Activated CD4-positive, CD25-positive, alpha-beta regulatory T cell treated with anti-CD3 and anti-CD28 coated beads, Interleukin-2, amount 50 U/mL, for 16 hours (primary cell): ENCODE measurements at places on chromosomes 3 and 15.

DNA sequence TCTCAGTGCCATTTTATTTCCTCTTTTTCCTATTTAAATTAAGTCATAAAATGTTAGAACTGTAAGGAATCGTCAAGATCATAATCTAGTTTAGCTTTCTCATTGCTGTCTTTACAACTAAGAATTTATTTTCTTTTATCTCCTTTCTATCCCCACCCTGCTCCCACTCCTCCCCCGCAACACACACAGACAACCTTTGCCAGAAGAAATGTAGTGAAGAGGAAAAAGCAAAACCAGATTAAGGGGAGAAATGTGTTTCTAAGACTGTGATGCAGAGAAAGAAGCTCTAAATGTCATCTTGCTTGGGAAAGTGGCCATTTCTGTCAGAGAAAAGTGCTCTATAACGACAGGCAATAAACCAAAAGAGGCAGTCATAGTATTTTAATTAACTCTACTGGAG, 78.3 kb upstream of the MLF1 start:
- no peak for DNase-seq

GRCh38 chr3:74564560-74564959, 49.9 kb downstream of the CNTN3 start:
- no peak for DNase-seq

DNA sequence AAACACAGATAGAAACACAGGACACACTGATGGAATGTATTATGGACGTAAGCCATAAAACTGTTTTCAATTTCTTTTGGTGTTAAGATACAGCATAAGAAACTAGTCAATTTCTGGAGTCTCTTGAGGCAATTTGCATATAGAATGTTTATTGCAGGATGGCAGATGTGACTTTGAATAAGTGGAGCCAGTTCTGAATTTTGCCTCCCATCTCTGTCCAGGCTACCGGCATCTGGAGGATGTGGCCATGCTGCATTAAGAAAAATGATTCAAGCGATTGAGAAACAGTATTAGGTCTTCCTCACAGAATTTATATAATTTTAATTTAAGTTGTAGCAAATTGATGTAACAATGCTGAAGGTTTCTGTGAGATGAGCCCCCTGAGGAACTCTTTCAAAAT, 81.5 kb downstream of the CHST2 start:
- no peak for DNase-seq

GRCh38 chr15:58484791-58485600, 53.2 kb downstream of the LIPC start:
- no peak for DNase-seq

DNA sequence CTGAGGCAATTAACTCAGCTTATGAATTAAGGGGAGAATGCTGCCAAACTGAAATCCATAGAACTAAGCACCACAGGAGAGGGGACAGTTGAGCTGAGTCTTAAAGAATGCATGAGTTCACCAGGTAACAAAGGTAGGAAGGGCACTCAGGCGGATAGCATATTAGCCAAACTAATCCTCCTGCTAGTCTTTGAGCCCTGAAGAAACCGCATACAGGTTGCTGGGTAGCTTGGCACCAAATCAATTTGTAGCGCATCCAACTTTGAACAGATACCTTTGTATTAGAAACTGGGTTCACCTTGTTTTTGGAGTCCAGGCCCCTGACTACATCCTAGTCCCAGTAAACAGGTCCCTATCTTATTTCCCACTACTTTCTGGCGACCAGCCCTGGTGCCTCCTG, 93.7 kb downstream of the FRMD4B start:
- DNase-seq = no peak

GRCh38 chr15:72764656-72765055, 18.9 kb downstream of the ADPGK start:
- DNase-seq = no peak

DNA sequence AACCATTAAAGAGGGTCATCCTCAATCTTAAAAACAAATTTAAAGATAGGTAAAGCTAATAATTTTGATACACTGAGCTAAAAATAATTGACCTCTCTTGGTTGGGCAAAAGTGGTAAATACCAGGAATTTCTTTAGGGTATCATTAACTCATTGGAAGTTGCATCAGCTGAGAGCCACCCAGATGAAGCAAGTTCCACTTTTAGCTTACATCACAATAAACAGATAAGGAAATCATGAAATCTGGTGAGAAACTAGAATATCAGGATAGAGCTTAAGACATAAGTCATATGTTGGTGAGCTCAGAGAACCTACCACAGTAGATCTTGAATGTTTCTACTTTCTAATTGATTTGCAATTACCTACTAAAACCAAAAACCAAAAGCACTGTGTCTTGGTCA, 97.4 kb upstream of the SLC2A2 start:
- no peak for DNase-seq

- no peak for DNase-seq
Measured at GRCh38 chr3:71492566-71492965, 91.0 kb downstream of the FOXP1 start.

DNA sequence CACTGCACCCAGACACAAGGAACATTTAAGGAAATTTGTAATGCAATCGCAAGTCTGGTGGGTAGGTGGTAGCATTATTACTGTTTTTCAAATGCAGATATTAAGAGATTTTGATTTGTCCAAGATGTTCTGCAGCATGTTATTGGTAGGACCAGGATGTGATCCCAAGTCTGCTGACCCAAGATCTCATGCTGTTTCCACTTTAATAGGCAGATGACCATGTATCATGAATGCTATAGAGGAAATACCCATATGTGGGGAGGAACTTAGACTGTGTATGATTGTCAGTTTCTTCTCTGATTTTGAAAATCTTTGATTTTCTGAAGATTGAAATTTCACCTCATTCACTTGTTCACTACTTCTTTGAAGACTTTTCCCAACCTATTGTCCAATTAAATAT, 28.7 kb downstream of the ATP6V1A start:
- no peak for DNase-seq

DNA sequence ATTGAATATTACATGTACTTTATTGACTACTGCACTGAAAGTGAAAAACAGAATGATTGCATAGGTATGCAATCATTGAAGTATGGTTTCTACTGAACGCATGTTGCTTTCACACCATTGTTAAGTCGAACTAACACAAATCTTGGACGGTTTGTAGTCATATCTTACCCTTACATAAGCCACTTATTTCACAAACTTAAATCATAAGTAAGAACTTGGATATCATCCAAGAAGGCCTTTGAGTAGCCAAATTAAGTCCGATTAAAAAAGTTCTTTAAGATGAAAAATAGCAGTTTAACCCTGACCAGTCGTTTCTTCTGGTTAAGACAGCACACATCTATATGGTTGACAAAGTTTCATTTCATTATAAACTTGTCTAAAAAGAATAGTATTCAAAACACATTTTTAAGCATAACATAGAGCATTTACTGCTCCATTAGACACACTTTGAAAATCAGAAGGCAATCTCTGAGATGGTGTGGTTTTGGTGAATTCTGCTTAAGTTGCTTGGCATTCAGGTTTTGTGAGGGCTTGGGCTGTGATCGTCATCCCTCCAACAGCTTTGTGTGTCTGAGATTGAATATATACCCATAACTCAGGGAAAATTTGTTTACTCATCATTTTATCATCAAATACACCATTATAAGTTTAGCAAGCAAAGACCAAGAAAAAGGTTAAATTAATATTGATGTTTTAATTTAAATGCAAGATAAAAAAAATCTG, 92.2 kb downstream of the NFKBIZ start:
- no peak for DNase-seq

GRCh38 chr3:3599016-3599415, 200.2 kb upstream of the LRRN1 start:
- no peak for DNase-seq

- no peak for DNase-seq
Measured at GRCh38 chr3:73255609-73256029, 194.2 kb downstream of the EBLN2 start.
